ENCODE measurements at places on chromosomes 5 and 9.

GRCh38 chr5:57032151-57032551 lies 80.2 kb upstream of the MIER3 start:
- DNase-seq: no peak

DNA sequence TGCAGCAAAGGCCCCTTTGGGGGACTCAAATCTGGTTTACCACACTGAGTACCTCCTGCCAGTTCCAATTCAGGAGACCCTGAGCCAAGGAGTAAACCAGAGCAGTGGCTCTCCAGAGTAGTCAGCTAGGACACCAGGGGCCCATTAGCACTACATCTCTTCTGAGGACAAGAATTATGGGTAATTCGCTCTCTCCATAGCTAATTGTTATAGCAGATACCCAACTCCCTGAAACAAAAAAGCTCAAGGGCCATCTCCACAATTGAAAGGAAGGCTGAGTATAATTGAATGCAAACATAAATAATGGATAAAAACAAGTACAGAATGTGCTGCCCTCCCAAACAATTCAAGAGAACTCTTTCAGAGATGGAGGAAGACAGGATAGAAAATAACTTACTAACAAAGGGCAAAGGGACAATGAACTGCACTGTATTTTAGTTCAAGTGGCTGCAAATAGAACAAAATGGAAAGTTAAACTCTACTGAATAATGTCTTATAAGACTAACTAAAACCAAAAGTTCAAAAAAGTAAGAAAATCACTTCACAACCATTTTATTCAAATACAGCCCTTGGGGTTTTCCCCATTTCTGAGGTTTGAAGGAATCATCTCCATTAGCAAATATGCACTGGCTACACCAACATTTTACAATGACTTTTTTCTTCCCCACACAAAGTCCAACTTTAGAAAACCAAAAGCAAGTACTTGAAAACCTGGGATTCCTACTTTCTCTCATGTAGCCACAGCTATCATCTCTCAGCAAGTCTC lies 118.8 kb downstream of the SIL1 start:
- no peak for DNase-seq

GRCh38 chr9:108142504-108143201 lies 653.1 kb upstream of the KLF4 start:
- DNase-seq: peak; percentile 95

DNA sequence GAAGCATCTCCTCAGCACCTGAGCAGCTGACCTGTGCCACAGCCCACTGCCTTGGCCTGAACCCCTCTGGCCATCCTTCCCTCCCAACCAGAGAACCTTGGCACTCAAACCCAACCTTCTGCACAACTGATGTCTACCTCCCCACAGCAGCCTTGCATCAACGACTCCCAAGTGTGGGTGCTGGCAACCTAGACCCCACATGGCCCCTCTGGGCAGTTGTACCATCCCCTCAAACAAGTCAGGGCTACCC lies 10.3 kb downstream of the SEPTIN8 start:
- DNase-seq: peak; percentile 48

- no peak for DNase-seq
Measured at GRCh38 chr9:103991698-103992097, 102.4 kb upstream of the SMC2 start.

DNA sequence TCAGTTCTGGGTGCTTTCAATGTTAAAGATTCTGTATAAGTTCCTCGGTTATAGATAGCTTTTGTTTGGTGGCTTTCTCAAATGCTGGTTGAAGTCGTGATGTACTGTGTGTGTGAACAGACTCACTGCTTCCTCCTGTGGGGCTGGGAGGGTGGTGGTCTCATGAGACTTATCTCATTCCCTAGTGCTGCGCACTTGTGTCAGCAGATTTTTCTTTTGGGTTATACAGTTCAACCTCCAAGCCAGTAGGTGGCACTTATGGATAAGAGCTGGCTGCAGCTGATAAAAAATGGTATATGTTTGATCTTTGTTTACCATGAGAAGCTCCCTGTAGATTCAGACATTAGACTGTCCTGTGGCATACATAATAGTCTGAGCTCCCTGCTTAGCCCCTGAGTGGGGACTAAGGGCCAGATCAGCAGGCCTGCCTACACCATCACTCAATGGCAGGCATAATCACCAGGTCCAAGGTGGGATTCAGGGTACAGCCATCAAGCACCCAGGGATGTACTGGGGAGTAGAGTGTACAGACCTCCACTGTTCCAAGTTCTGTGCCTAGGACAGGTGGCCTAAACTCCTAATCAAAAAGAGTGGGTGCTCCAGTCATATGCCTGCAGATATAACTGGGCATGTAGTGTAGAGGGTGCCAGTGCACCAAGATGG lies 174.2 kb downstream of the OXCT1 start:
- DNase-seq: no peak

DNA sequence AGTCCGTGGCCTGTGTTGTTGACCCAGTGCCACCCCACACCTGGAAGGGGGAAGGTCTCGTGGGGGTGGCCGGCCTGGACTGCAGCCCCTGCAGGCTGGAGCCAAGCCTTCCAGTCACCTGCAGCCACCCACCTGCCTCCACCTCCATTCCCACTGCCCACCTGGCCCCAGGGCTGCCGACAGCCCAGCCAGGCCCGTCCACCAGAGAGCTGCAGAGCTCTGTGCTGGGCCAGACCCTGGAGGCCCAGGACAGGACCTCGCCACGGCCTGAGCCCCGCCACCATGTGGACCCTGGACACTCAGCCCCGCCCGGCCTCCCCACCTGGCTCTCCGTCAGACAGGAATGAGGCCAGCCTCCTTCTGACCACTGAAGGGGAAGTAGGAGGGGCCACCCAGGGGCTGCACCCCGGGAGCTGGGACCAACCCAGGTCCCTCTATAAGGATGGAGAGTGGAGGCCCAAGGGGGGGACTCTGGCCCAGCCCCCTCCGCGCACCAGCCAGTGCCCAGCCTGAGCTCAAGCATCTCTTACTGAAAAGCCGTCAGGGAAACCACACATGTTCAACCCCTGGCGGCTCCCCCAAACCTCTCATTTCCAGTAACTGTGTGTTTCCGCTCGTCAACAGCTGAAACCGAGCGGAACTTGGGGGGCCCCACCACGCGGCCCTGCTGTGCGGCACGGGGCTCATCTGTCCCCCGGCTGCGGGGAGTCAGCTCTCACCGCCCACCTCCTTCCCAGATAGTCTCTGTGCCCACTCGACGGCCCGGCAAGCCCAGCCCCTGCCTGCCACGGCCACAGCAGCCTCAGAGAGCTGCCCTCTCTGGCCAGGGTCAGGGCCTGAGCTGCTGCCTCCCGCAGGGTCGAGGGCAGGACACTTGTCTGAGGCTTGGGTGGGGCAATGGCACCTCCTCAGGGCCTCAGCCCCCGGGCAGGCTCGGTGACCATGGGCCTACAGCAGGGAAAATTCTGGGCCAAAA lies 12.8 kb downstream of the NOTCH1 start:
- DNase-seq: peak; percentile 88

All from posterior vena cava (tissue), 2 donors.